Activated CD4-positive, alpha-beta T cell treated with anti-CD3 and anti-CD28 coated beads, Interleukin-2, amount 10 ng/mL, durations not matched to agents 7 days and 5 days (primary cell): ENCODE measurements at places on chromosomes 3 and 15. TPM values are rescaled to one million over a fixed set of nuclear protein-coding genes. Genes with fewer than 3 reads are reported as not detected.

Gene FAH
- total RNA-seq = 23.3 TPM

Gene SHC4
- total RNA-seq = 0.30 TPM

Gene ACP3
- not detected for total RNA-seq

DNA sequence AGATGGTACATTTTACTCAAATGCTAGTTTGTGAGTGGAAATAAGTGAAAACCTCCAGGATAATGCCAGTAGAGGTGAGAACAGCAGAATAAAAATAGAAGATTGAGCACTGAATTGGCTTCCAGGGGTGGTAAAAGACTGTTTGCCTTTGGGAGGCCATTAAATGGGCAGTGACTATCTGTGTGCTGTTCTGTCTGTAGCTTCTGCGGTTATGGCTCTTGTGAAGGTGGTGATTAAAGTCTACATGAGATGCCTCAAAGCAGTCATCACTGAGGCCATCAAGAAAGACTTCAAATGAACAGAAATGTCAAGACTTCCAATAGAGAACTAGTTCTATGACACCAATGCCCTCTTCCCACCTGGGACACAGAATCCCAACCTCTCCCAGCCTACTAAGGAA is 108.8 kb downstream of the EFHB start:
- DNase-seq = no peak
- no peaks in the 10 kb centered on the region for H3K27me3 ChIP-seq
- H3K4me1 ChIP-seq = no peaks in the 10 kb centered on the region
- H3K36me3 ChIP-seq = no peaks in the 10 kb centered on the region
- no peak overlapping the region for H3K27ac ChIP-seq

Gene EIF4A2
- 351 TPM for total RNA-seq

Gene CHDH
- 0.79 TPM for total RNA-seq

GRCh38 chr3:4478261-4478660 is 11.2 kb upstream of the SUMF1 start:
- no peaks in the 10 kb centered on the region for H3K36me3 ChIP-seq
- H3K27me3 ChIP-seq = peaks cover 16% of the 10 kb centered on the region
- H3K27ac ChIP-seq = no peak overlapping the region

- no peak for DNase-seq
- H3K4me3 ChIP-seq = no peak overlapping the region
- H3K27me3 ChIP-seq = peaks cover 1% of the 10 kb centered on the region
- H3K4me1 ChIP-seq = no peaks in the 10 kb centered on the region
These were observed 51.4 kb upstream of the CTSH start for GRCh38 chr15:78995921-78996893.

- H3K4me3 ChIP-seq = no peak overlapping the region
- no peaks in the 10 kb centered on the region for H3K36me3 ChIP-seq
- no peak overlapping the region for H3K27ac ChIP-seq
- no peaks in the 10 kb centered on the region for H3K27me3 ChIP-seq
- H3K4me1 ChIP-seq = no peaks in the 10 kb centered on the region
These were observed 18.0 kb upstream of the DUT start for GRCh38 chr15:48313216-48313615.

Gene SLC9C1
- total RNA-seq = not detected

- no peaks in the 10 kb centered on the region for H3K36me3 ChIP-seq
- no peak for DNase-seq
- no peaks in the 10 kb centered on the region for H3K27me3 ChIP-seq
- no peaks in the 10 kb centered on the region for H3K4me1 ChIP-seq
- H3K27ac ChIP-seq = no peak overlapping the region
These were observed 56.2 kb upstream of the LEKR1 start for GRCh38 chr3:156769721-156770654.

GRCh38 chr3:149091983-149092382 is 5.7 kb upstream of the HLTF start:
- no peaks in the 10 kb centered on the region for H3K4me1 ChIP-seq
- H3K27ac ChIP-seq = no peak overlapping the region
- H3K4me3 ChIP-seq = no peak overlapping the region

- no peak overlapping the region for H3K27ac ChIP-seq
- peaks cover 11% of the 10 kb centered on the region for H3K27me3 ChIP-seq
- no peak overlapping the region for H3K4me3 ChIP-seq
- H3K36me3 ChIP-seq = no peaks in the 10 kb centered on the region
These were observed 23.9 kb upstream of the HEG1 start for GRCh38 chr3:125079675-125080045.

Gene CDHR4
- 0.08 TPM for total RNA-seq

- H3K27ac ChIP-seq = no peak overlapping the region
- H3K4me1 ChIP-seq = no peaks in the 10 kb centered on the region
- no peaks in the 10 kb centered on the region for H3K27me3 ChIP-seq
- H3K4me3 ChIP-seq = no peak overlapping the region
- DNase-seq = no peak
- H3K36me3 ChIP-seq = peaks cover 2% of the 10 kb centered on the region
These were observed 223.4 kb downstream of the ATP8B4 start for GRCh38 chr15:49895347-49896223.

- no peaks in the 10 kb centered on the region for H3K27me3 ChIP-seq
- no peaks in the 10 kb centered on the region for H3K36me3 ChIP-seq
- no peaks in the 10 kb centered on the region for H3K4me1 ChIP-seq
These were observed 61.8 kb upstream of the RBP1 start for GRCh38 chr3:139601191-139601961.

DNA sequence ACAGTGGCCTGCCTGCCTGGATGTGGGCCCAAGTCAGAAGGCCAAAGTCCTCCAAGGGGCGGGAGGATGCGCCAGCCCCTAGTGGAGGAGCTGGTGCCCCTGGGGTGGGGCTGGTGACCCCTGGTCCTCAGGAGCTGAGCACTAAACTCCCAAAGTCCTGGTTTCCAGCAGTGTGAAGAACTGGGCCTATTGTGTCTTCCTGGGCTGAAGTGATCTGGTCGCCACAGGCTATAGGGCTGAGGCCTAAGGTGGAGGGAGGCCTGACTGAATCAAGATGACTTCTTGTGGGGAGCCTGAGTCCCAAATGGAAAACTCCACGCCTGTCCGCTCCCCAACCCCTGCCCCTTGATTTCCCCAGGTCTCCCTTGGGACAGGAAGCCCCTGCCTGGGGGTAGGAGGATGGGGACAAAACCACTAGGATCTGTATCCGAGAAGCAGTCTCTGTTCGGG is 753 bp upstream of the FES start:
- peaks cover 23% of the 10 kb centered on the region for H3K36me3 ChIP-seq
- peak overlapping the region; percentile 57 for H3K27ac ChIP-seq
- no peaks in the 10 kb centered on the region for H3K27me3 ChIP-seq
- no peak for DNase-seq
- no peak overlapping the region for H3K4me3 ChIP-seq

Gene SPSB4
- not detected for total RNA-seq

DNA sequence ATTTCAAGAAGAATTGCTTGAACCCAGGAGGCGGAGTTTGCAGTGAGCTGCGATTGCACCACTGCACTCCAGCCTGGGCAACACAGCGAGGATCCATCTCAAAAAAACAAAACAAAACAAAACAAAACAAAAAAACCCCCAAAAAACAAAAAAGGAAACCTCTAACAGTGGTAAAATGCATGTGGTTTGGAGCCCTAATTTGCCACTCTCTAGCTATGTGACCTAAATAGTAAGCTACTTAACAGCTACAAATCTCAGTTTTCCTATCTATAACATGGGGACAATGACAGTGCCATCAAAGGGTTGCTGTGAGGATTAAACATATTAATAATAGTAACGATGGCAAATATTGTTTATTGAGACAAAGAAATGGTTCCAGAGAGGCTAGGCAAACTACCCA is 119.4 kb upstream of the LMOD3 start:
- peaks cover 2% of the 10 kb centered on the region for H3K4me1 ChIP-seq
- no peak overlapping the region for H3K4me3 ChIP-seq

Gene BFSP2
- total RNA-seq = not detected

DNA sequence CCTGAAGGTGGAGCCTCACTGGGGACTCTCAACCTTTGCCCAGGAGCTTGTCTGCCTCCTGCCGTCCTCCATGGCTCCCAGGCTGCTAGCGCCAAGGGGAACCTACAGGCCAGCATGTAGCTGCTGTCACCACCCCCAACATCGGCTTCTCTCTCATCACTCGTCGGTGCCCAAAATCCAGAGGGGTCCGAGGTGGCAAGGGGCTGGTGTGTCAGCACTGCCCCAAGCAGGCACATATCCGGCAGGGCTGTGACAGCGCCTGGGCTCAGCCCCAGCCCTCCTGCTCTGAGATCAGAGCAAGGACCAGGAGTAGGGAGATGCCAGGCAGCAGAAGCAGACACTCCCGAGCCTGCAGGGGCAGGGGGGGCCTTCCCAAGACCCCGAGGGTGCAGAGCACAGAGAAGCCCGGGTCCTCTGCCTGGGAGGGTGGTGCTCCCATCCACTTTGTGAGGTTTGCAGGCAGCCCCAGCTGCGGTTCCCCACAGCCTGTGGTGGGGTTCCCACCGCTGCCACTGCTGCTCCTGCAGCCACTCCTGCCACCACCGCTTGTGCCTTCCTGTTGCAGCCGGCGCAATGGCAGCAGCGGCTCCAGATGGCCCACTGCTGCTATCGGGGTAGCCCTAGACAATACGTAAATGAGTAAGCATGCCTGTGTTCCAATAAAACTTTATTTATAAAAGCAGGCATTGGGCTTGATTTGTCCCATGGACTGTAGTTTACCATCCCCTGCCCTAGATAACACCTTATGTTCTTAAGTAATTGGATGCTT is 451.0 kb downstream of the EPHA6 start:
- no peaks in the 10 kb centered on the region for H3K4me1 ChIP-seq
- no peak overlapping the region for H3K4me3 ChIP-seq
- H3K36me3 ChIP-seq = no peaks in the 10 kb centered on the region

GRCh38 chr3:58164199-58164879 is 46.4 kb downstream of the DNASE1L3 start:
- H3K27me3 ChIP-seq = no peaks in the 10 kb centered on the region
- DNase-seq = no peak
- H3K4me3 ChIP-seq = no peak overlapping the region
- H3K4me1 ChIP-seq = no peaks in the 10 kb centered on the region
- H3K27ac ChIP-seq = no peak overlapping the region
- H3K36me3 ChIP-seq = peaks cover 7% of the 10 kb centered on the region

GRCh38 chr15:43792761-43793476 is 799 bp downstream of the SERF2 start:
- no peaks in the 10 kb centered on the region for H3K27me3 ChIP-seq
- H3K4me1 ChIP-seq = peaks cover 47% of the 10 kb centered on the region
- peak overlapping the region; percentile 98 for H3K27ac ChIP-seq

DNA sequence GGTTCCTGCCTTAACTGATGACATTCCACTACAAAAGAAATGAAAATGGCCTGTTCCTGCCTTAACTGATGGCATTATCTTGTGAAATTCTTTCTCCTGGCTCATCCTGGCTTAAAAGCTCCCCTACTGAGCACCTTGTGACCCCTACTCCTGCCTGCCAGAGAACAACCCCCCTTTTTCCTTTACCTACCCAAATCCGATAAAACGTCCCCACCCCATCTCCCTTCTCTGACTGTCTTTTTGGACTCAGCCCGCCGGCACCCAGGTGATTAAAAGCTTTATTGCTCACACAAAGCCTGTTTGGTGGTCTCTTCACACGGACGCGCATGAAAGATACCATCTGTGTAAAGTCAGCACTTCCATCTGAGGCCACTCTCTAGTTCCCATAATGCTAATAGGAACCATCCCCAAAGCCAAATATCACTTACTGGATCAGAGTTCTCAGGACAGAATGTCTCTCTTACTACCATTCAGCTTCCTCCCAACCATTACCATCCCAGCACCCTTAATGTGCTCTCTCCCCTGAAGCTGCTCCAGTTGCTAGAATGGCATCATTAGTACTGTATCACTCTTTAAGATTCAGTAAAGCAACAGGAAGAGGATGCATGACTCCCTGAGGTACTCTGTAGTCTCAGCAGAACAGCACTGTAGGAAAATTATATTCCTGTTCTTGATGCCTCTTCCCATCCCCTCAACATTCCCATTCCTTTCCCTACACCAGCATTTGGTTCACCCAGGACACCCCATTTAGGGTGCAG is 2.3 kb upstream of the HRG start:
- H3K4me1 ChIP-seq = peaks cover 4% of the 10 kb centered on the region
- peaks cover 5% of the 10 kb centered on the region for H3K27me3 ChIP-seq
- DNase-seq = no peak
- no peaks in the 10 kb centered on the region for H3K36me3 ChIP-seq
- no peak overlapping the region for H3K27ac ChIP-seq

Gene CTXN2
- total RNA-seq = not detected

- H3K36me3 ChIP-seq = no peaks in the 10 kb centered on the region
- no peak overlapping the region for H3K27ac ChIP-seq
- no peaks in the 10 kb centered on the region for H3K27me3 ChIP-seq
These were observed 392.8 kb downstream of the OCA2 start for GRCh38 chr15:27706300-27706699.

DNA sequence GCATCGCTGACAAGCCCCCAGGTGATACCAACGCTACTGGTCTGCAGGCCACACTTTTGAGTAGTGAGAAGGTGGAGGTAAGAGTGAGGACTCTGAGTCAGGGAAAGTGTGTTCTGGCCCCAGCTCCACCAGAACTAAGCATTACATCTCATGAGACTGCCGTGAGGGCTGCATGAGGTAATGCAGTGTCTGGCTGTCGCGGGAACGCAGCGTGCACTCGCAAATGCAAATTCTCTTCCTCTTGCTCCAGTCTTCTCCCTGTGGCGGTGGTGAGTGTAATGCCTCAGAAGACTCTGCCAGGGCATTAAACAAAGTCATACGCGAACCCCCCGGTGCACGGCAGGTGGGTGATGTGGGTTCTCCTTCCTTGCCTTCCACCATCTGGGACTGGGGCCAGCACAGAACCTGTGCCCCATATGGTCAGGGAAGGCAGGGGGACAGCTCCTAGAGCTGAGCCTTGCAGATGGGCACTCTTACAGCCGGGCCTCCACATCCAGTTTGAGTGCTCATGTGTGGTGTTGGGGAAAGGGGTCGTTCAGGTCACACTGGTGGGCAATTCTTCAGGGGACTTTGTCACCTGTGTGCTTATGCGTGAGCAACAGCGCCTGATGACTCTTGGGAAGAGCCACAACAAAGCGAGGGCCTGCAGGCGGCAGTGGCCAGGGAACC is 175.8 kb downstream of the XXYLT1 start:
- peaks cover 10% of the 10 kb centered on the region for H3K4me1 ChIP-seq
- H3K27ac ChIP-seq = no peak overlapping the region
- H3K36me3 ChIP-seq = no peaks in the 10 kb centered on the region

- no peaks in the 10 kb centered on the region for H3K36me3 ChIP-seq
- no peak overlapping the region for H3K4me3 ChIP-seq
- H3K27ac ChIP-seq = no peak overlapping the region
These were observed 562.7 kb downstream of the GBE1 start for GRCh38 chr3:81198756-81199155.

DNA sequence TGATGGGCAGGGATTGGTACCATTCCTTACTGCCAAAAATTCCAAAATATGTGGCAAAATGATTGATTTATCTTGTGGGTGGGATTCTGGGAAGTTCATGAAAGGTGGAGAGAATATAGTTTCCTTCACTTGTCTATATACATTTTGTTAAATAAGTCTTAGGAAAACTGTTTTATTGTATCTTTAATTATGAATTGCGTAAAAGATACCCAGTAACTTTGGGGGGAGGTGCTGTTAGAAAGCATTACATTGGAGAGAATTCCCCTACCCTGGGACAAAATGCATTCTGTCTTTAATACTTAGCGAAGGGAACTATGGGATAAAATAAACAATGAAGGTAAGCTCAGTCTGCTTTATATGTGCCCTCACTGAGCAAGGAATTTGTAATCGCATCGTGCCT is 4.6 kb downstream of the SETD5 start:
- DNase-seq = no peak
- no peak overlapping the region for H3K27ac ChIP-seq
- no peak overlapping the region for H3K4me3 ChIP-seq
- no peaks in the 10 kb centered on the region for H3K27me3 ChIP-seq
- peaks cover 8% of the 10 kb centered on the region for H3K36me3 ChIP-seq

Gene CA12
- not detected for total RNA-seq

Gene GABRB3
- total RNA-seq = 0.12 TPM
